ENCODE measurements at places on chromosomes 1 and 21. TPM values are rescaled to one million over a fixed set of nuclear protein-coding genes. Genes with fewer than 3 reads are reported as not detected.

The A3GALT2 gene
- total RNA-seq, result 0.29 TPM

The SEMA6C gene
- 37.1 TPM for total RNA-seq

The RGS13 gene
- not detected for total RNA-seq

The PROK1 gene
- 0.29 TPM for total RNA-seq

The HEYL gene
- 4.3 TPM for total RNA-seq

The CFHR3 gene
- 1.5 TPM for total RNA-seq

The IGSF9 gene
- 44.3 TPM for total RNA-seq

The FMO4 gene
- total RNA-seq, result 2.5 TPM
